ENCODE measurements at places on chromosomes 1 and 21.

GRCh38 chr21:36047139-36047538 is 13.2 kb downstream of the SETD4 start:
- no peak overlapping the region for H3K27ac ChIP-seq
- H3K4me3 ChIP-seq = no peak overlapping the region
- H3K27me3 ChIP-seq = no peaks in the 10 kb centered on the region
- peaks cover 61% of the 10 kb centered on the region for H3K36me3 ChIP-seq

- no peaks in the 10 kb centered on the region for H3K36me3 ChIP-seq
- H3K27me3 ChIP-seq = no peaks in the 10 kb centered on the region
- H3K27ac ChIP-seq = no peak overlapping the region
- H3K4me3 ChIP-seq = no peak overlapping the region
Measured at GRCh38 chr1:218969006-218969405, 204.7 kb upstream of the LYPLAL1 start.

DNA sequence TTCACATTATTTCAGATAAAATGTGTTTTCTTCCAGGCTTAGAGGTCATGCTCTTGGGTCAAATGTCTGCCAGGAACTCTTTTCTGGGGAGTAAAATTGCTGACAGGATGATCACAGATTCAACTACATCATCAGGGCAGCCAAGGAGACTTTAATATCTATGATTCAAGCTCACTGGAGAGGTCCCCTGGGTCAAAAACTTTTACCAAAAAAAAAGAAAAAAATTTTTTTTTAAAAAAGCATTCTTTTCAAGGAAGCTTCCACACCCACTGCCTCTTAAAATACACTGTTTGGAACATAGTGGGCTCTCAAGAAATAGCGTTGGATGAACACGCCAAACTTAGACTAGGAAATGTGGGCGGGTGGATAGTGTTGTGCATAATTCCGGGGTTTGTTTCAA is 81.3 kb downstream of the TIAM1 start:
- H3K36me3 ChIP-seq = no peaks in the 10 kb centered on the region
- H3K27ac ChIP-seq = no peak overlapping the region
- H3K4me1 ChIP-seq = peaks cover 5% of the 10 kb centered on the region
- no peak for DNase-seq
- H3K27me3 ChIP-seq = no peaks in the 10 kb centered on the region

DNA sequence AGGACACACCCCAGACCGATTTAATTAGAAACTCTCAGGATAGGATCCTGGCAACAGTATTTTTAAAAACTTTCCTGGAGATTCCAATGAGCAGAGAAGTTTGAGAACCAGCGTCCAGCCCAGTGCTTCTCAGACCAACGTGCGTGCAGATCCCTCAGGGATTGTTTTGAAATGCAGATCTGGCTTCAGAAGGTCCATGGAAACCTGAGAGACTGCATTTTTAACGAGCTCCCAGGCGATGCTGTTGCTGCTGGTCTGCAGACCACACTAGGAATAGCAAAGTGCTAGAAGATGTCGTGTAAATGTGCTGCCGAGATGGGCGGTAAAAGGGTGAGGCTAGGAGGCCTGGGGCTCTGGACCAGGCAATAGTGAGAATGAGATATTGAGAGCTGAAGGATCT is 18.4 kb upstream of the CASQ1 start:
- no peaks in the 10 kb centered on the region for H3K36me3 ChIP-seq
- H3K4me3 ChIP-seq = no peak overlapping the region
- no peaks in the 10 kb centered on the region for H3K27me3 ChIP-seq

GRCh38 chr21:38448671-38449385 is 49.4 kb downstream of the ERG start:
- DNase-seq = no peak
- no peak overlapping the region for H3K27ac ChIP-seq
- no peaks in the 10 kb centered on the region for H3K36me3 ChIP-seq
- no peak overlapping the region for H3K4me3 ChIP-seq
- H3K27me3 ChIP-seq = no peaks in the 10 kb centered on the region

DNA sequence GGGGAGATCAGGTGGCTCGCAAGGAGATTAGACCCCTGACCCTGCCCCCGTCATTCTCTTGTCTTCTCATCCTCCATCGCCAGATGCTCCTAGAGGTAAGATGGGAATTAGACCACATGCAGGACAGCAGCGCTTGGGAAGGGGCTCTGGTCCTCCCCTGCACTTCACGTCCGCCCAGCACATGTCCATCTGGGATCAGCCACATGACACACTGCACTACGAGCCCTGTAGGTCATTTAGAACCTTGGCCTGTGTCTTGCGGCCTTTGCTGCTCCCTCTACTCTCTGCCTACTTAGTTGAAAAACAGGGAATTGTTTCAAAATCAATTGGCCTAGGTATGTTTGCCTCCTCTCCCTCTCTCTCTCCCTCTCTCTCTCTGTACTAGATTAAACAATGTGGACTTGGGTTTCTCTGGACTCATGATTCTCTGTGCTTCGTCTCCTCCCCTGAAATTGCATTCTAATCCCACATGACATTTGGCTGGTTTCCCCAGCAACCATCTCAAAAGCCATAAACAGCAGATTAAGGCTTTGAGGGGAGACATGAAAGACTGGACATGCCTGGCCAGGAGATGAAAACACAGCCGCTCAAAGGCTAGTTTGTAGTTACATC is 3.8 kb upstream of the NCMAP start:
- H3K27me3 ChIP-seq = peaks cover 4% of the 10 kb centered on the region
- no peaks in the 10 kb centered on the region for H3K36me3 ChIP-seq
- H3K4me1 ChIP-seq = peaks cover 12% of the 10 kb centered on the region
- no peak overlapping the region for H3K27ac ChIP-seq
- no peak for DNase-seq

- no peak for DNase-seq
- peaks cover 18% of the 10 kb centered on the region for H3K36me3 ChIP-seq
- no peaks in the 10 kb centered on the region for H3K4me1 ChIP-seq
- no peak overlapping the region for H3K27ac ChIP-seq
- no peak overlapping the region for H3K4me3 ChIP-seq
Measured at GRCh38 chr1:100982793-100983192, 42.8 kb downstream of the DPH5 start.

- DNase-seq = no peak
- H3K4me1 ChIP-seq = peaks cover 11% of the 10 kb centered on the region
- H3K27ac ChIP-seq = no peak overlapping the region
Measured at GRCh38 chr1:214615109-214615508, 12.1 kb downstream of the CENPF start.
